Activated CD4-positive, alpha-beta T cell treated with anti-CD3 and anti-CD28 coated beads, Interleukin-10, Interleukin-2, amounts not matched to agents 100 ng/mL and 50 ng/mL, durations not matched to agents 16 hours and 8 hours (primary cell): ENCODE measurements at places on chromosomes 6 and 20.

- DNase-seq, result no peak
Measured at GRCh38 chr6:95685822-95686221, 108.5 kb downstream of the MANEA start.

- no peak for DNase-seq
Measured at GRCh38 chr6:112639391-112639831, 292.3 kb downstream of the RFPL4B start.

DNA sequence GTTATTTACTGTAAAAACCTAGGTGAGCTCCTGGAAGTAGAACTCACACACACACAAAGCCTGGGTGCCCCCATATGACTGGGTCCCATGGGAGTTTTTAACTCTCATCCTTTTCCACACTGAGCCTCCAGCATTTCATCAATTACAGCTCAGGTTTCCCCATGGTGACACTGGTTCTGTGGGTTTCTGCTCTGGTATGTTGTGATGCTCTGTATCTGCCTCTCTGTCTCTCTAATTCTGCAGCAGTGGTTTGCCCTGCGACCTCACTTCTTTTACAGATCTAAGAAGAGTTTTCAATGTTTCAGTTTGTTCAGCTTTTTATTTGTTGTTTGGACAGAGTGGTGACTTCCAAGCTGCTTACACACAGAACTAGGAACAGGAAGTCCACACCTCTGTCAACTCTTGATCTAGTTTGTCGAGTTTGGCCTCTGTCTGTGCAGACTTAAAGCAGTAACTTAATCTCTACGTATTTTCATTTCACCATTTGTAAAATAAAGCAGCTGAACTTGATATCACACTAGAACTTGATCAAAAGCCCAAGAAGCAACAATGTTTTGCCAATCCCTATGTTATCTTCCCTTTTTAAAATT, 554.3 kb downstream of the EPHA7 start:
- no peak for DNase-seq

GRCh38 chr20:62927128-62927705, 912 bp upstream of the DIDO1 start:
- no peak for DNase-seq

- no peak for DNase-seq
Measured at GRCh38 chr6:163148451-163149278, 265.9 kb upstream of the QKI start.

- DNase-seq, result no peak
Measured at GRCh38 chr20:6700563-6701329, 66.7 kb upstream of the BMP2 start.

GRCh38 chr6:122289762-122290539, 109.5 kb upstream of the HSF2 start:
- DNase-seq, result no peak

DNA sequence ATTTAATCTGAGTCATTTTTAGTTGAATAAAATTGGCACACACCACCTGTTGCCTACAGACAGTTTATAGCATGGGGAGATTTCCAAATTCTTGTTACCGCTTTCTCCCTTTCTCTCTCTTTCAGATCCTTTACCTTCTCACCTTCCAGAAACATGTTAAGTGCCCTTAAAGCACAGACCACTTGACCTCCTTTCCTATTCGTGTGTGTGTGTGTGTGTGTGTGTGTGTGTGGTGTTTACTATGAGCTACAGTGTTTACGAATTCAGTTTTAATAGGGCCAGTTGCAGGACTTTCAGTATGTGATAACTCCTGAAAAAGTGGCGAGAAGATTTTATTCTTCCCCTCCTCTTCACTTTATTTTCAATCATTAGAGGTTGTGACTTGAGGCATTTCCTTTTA, 258.1 kb downstream of the BMP2 start:
- DNase-seq, result no peak

GRCh38 chr6:158244373-158244772, 67.9 kb upstream of the TULP4 start:
- DNase-seq, result no peak

- no peak for DNase-seq
Measured at GRCh38 chr6:53937461-53937860, 142.7 kb downstream of the LRRC1 start.

GRCh38 chr6:112054555-112055190, 769 bp downstream of the CCN6 start:
- DNase-seq, result no peak

DNA sequence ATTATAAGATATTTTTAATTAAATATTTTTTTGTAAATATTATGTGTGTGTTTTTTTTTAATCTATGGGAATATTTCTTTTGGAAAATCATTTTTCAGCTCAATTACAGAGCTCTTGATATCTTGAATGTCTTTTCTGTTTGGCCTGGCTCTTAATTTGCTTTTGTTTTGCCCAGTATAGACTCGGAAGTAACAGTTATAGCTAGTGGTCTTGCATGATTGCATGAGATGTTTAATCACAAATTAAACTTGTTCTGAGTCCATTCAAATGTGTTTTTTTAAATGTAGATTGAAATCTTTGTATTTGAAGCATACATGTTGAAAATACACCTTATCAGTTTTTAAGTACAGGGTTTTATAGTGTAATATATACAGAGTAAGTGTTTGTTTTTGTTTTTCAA, 2.6 kb downstream of the ID4 start:
- DNase-seq, result no peak

DNA sequence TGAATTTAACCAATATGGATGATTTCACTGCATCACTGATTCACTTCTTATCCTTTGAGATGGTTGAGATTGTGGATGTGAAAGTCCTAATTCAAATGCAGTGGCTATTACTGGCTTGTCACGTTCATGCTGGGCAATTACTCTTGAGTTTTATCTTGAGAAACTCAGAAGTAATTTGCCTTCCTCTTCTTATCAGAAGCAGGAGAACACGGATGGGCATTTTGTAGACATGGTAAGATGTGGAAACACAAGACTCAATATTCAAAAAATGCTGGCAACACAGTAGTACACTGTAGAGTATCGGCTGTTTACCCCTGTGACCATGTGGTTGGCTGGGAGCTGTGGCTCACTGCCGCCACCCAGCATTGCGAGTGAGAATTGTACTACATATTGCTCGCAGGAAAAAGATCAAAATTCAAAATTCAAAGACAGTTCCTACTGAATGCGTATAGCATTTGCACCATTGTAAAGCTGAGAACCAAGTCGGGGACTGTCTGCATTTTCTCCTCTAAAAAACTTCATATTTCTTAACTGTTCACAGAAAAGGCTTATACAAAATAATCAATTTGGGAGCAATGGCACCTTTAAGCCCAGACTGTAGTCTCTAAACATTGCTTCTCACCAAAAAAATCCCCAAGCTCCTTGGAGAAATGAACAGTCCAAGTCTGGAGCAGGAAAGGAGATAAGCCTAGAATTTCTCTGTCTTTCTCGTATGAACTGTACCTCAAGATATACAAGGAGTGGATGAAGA, 61.9 kb upstream of the ELOVL5 start:
- peak; percentile 66 for DNase-seq

GRCh38 chr6:68967549-68968300, 332.6 kb downstream of the ADGRB3 start:
- peak; percentile 66 for DNase-seq

DNA sequence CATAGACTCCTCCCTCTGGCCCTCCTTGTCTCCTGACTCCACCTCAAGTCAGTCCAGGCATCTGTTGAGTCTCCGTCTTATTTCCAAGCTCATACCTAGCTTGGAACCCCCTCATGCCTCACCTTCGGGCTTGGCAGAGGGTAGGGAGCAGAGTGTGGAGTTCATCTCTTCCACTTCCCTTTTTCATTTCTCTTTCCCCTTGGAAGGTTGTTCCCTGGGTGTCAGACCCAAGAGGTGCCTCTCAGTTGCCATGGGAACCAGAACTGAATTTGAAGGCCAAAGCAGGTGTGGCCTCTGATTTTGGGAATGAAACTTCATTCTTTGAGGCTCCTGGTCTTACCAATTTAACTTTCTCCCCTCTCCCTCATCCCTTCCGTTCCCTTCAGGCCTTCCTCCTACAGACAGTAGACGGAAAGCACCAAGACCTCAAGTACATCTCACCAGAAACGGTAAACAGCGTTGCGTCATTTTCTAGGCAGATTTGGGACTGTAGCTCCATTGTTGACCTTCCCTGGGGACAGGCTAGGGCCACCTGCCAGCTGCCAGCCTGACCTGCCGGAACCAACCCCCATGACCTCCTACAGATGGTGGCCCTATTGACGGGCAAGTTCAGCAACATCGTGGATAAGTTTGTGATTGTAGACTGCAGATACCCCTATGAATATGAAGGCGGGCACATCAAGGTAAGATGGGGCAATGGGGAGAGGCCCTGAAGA, 6.6 kb downstream of the CDC25B start:
- DNase-seq, result no peak

- DNase-seq, result peak; percentile 76
Measured at GRCh38 chr6:43723737-43724295, 36.2 kb upstream of the MRPS18A start.

- DNase-seq, result peak; percentile 49
Measured at GRCh38 chr20:58233881-58234528, 5.6 kb upstream of the ANKRD60 start.

DNA sequence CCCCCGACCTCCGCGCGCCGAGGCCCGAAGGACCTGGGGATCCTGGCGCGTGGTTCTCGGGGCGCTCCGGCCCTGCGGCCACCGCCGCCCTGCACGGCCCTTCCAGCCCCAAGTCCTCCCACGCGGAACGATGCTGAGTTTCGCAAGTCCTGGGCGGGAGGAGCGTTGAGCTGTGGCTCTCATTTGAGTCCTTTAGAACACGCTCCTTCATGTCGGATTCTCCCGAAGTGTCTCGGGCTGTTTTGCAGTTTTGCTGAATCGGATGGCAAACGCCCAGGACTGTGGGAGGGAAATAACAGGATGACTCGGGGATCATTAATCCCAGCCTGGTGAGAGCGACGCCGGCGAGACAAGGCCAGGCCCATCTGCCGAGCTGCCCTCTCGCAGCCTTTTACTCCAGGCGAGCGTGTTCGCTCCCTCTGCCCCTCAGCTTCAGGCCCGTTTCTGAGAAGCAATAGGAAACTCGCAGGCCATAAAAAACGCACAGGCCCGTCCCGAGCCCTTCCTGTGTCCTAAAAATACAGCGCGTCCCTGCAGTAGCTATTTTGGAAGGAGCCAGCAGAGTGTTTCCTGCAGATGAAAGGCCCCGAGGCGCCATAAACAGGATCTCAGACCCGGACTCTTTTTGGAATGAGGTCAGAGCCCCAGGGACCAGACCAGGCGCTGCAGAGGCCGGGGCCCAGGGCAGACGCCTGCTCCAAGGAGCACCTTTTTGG, 153.5 kb downstream of the DLL1 start:
- no peak for DNase-seq

DNA sequence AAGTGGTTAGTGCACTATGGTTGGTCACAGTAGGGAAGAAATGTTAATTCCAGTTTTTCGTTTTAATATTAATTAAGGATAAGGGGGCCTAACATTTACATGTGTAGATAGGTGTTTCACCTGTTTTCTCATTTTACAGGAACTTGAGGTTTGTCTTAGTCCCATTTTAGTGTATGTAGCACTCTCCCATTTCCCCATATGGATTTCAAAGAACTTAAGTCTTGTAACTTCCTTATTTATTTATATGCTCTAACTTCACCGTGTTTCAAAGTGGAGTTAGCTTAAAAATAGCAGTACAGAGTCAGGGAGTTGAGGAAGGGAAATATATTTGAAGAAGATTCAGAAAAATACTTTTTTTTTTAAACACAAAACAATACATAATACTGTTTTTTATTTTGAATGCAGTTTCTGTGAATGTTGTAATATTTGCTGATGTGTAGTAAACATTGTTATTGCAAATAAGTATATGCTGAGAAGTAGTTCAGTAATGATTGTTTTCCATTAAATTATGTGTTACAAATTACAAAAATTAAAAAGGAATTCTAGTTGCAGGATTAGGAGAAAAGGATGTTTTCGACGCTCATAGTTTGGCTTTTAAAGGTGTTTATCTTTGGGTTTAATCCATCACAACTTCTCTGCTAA, 3.5 kb downstream of the SCAF8 start:
- DNase-seq, result no peak

DNA sequence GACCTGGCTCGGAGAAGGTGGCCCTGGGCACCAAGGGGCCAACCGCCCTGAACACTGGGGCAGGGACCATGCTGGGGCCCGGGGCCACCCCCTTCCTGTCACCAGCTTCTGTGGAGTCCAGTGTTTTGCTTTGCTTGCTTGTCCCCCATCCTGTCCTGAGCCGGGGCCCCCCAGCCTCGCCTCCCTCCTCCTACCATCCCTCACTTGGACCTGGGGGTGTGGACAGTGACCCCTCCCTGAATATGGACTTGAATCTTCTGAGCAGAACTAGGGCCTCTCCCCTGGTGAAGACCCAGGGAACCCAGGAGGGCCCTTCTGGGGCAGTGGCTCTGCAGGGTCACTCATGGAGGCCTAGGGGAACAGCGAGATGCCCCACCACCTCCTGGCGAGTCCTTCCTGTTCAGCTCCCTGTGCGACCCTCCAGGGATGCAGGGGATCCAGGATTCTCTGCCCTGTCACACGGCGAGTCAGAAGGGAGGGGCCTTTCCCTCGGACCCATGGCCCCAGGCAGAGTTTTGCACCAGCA, 41.6 kb downstream of the VSTM2L start:
- no peak for DNase-seq

DNA sequence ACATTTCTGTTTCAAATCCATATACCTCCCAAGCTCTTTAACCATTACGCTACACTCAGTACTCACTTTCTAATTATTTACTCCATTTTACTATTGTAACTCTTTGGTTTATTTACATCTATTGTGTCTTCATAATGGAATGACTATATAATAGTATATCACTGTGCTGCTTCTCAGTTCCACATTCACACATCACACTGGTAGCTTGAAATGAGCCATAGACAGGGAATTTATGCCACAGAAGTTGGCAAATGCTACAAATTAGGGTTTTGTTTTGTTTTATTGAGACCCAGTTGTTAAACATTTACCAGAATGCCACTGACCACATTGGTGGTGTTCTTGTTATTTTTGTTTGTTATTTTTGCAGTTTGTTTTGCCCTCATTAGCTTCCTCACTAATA, 213.9 kb downstream of the KCNQ5 start:
- no peak for DNase-seq

- DNase-seq, result no peak
Measured at GRCh38 chr6:127793396-127793795, 107.5 kb downstream of the THEMIS start.

DNA sequence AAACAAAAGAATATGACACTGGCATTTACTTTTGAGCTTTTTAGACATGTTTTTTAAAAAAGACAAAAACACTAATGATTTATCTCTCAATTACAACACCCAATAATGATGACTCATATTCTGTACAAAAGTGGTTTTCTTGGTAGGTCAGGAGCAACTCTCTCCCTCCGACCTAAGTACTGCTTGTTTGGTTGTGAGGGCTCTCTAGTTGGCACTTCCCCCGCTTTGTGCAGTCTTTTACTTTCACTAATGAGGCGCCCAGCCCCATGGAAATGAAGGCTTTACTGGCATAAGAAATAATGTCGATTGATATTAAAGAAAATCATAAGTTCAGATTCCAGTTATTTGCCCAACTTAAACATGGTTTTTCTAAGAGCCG, 1.3 kb downstream of the KPNA5 start:
- DNase-seq, result peak; percentile 75

GRCh38 chr20:44447827-44448419, 27.8 kb upstream of the TTPAL start:
- no peak for DNase-seq

DNA sequence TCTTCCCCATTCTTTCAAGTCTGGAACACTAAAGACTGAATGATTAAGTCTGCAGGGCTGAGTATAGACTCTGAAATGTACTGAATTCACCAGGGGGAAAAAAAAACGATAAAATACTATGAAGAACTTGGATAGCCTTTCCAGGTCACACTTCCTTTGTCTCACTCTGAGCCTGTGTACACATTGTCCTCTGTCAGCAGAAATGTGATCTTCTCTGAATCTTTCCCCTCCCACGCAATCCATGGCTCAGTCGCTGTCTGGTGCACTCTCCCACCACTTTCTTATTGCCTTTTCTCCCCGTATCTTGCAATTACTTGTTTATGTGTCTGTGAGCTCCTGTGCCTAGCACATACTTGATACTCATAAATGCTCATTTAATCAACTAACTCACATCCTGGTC, 212.6 kb upstream of the RSPO3 start:
- no peak for DNase-seq
